Peyer's patch (tissue), 4 donors: ENCODE measurements at places on chromosomes 3 and 15. TPM values are rescaled to one million over a fixed set of nuclear protein-coding genes. Genes with fewer than 3 reads are reported as not detected.

The C15orf61 gene
- total RNA-seq = 2.5 TPM

The CYP1A1 gene
- total RNA-seq = 0.70 TPM

The SLC28A1 gene
- total RNA-seq = 111 TPM

The CASR gene
- 0.28 TPM for total RNA-seq

The NMB gene
- not detected for total RNA-seq

The WHAMM gene
- total RNA-seq = 16.0 TPM

The ADAMTSL3 gene
- total RNA-seq = 9.1 TPM

GRCh38 chr3:69137005-69137404 lies 14.6 kb upstream of the LMOD3 start:
- no peaks in the 10 kb centered on the region for H3K36me3 ChIP-seq
- no peak for DNase-seq
- no peaks in the 10 kb centered on the region for H3K4me1 ChIP-seq
- H3K27me3 ChIP-seq = no peaks in the 10 kb centered on the region
- no peak overlapping the region for H3K27ac ChIP-seq
- no peak overlapping the region for H3K4me3 ChIP-seq

DNA sequence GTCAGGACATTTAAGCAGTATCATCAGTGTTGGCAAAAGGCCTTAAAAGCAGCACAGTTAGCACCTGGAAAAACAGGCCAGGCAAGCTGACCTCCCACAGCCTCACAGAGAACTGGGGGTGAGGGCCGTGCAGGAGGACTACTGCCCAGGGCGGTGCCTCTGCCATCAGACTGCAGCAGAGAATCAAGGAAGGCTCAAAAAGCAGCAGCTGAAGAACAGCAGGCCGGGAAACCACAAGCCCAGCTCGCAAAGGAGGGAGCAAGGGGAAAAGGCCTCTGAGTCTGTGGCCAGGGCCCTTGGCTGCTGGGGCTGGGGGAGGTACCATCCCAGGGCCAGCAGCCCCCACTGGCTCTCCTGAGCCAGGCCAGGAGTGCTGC lies 84.2 kb downstream of the SEC22A start:
- H3K36me3 ChIP-seq = no peaks in the 10 kb centered on the region
- H3K4me3 ChIP-seq = no peak overlapping the region
- DNase-seq = no peak
- no peak overlapping the region for H3K27ac ChIP-seq
- no peaks in the 10 kb centered on the region for H3K27me3 ChIP-seq

GRCh38 chr3:141116721-141117120 lies 65.6 kb downstream of the SPSB4 start:
- H3K27ac ChIP-seq = no peak overlapping the region
- no peak for DNase-seq
- no peaks in the 10 kb centered on the region for H3K36me3 ChIP-seq
- no peaks in the 10 kb centered on the region for H3K4me1 ChIP-seq
- no peak overlapping the region for H3K4me3 ChIP-seq

DNA sequence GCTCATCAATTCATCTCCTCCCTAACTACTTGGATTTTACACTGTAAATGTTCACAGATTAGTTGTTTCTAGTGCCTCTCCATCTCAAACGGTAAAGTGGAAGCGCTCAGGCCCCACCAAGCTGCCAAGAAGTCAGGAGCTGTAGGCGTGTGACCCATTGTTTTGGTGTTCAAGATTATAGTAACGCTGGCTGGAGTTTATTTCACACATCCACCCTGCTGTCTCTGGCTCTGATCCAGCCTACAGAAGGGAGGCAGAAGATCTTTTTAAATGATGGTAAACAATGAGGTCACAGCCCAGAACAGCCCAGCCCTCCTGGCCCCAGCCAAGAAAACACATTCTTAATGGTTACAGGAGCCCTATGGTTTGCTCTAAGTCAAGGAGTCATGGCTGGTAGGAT lies 25.7 kb upstream of the GALNT15 start:
- DNase-seq = peak; percentile 22
- no peaks in the 10 kb centered on the region for H3K4me1 ChIP-seq
- H3K27ac ChIP-seq = peak overlapping the region; percentile 25
- H3K27me3 ChIP-seq = no peaks in the 10 kb centered on the region
- H3K36me3 ChIP-seq = no peaks in the 10 kb centered on the region

DNA sequence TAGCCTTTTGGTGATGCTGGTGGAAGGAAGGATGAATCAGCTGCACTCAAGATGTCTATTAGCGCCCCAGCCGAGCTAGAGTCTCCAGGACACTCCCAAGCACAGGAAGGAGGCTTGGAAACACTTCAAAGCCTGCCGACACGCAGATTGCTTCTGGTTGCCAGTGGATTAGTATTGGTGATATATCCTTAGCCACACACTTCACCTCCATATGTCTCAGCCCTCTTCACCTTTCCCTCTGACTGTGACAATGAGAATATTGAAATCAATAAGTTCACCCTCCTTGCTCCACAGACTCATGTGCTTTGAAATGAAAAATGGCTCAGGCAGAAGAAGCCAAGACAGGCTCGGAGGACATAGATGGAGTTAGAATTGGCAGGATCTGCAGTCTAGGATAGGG lies 102.9 kb upstream of the LRRN1 start:
- H3K27ac ChIP-seq = no peak overlapping the region
- H3K4me1 ChIP-seq = no peaks in the 10 kb centered on the region
- H3K27me3 ChIP-seq = no peaks in the 10 kb centered on the region
- no peak for DNase-seq
- H3K4me3 ChIP-seq = no peak overlapping the region

DNA sequence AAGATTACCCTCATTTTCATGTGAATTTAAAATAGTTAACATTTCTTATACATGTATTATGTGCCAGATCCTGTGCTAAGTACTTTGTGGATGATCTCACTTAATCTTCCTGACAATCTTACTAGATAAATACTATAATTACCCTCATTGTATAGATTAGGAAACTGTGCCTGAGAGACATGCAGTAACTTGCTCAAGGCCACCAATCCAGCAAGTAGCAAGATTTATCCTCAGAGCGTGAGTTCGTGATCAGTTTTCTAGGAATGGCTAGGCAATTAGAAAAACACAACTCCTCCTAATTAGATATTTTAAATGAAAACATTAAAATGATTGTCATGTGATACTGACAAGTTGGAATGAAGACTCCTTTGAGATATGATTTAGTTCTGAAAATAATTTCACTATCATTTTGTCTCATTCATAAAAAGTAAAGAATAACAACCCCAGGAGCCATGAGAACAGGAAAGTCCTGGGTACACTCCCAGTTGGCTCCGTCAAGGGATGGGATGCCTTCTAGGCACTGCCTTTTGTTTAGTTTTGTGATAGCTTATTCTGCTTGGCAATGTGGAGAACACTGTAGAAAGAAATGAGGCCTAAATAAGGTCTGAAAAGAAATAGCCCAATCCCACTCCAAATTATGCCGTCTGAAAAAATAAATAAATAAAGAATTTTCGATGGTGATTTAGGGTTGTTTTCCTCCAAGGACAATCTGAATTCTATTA lies 61.3 kb downstream of the FBN1 start:
- H3K27ac ChIP-seq = no peak overlapping the region
- H3K4me1 ChIP-seq = no peaks in the 10 kb centered on the region
- DNase-seq = no peak

- no peaks in the 10 kb centered on the region for H3K36me3 ChIP-seq
- no peak for DNase-seq
- H3K4me3 ChIP-seq = no peak overlapping the region
- no peak overlapping the region for H3K27ac ChIP-seq
These were observed 56.4 kb downstream of the SPTSSB start for GRCh38 chr3:161314836-161315395.

DNA sequence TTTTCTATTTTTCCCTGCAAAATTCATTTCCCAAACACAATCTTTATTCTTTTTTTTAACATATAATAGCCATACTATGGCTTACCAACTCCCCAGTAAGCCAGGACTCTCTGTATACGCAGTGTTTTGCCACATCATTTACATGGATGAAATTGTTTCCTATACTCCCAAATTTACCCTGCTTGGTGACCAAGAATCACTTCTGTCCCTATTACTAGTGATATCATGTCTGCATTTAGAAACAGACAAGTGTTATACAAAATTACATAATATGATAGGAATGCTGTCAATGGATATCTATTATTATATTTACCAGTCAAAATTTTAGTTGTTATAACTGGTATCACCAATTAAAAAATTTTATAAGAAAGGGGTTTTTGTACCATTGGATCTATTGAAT lies 77.8 kb downstream of the LIPC start:
- no peak for DNase-seq
- no peaks in the 10 kb centered on the region for H3K36me3 ChIP-seq
- H3K4me3 ChIP-seq = no peak overlapping the region
- no peak overlapping the region for H3K27ac ChIP-seq

DNA sequence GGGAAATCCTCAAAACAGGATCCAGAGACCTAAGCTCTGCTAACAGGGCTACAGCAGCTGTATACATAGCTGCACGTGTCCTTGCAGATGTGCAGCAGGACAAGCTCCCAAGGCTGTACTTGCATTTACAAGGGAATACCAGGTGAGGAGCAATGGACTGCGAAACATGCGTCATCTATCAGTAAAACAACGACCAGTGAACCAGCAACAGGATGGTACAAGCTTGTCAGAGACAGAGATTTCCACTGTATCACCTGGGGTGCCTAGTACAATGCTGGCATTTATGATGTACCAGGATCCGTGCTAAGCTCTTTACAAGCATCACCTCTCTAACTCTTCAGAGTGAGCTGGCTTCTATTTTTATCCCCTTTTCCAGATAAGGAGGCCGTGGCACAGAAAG lies 227.3 kb downstream of the FOXP1 start:
- no peaks in the 10 kb centered on the region for H3K36me3 ChIP-seq
- no peaks in the 10 kb centered on the region for H3K27me3 ChIP-seq
- no peak overlapping the region for H3K27ac ChIP-seq

- DNase-seq = no peak
- peaks cover 4% of the 10 kb centered on the region for H3K4me1 ChIP-seq
- H3K27me3 ChIP-seq = no peaks in the 10 kb centered on the region
These were observed 15.8 kb upstream of the ARHGEF26 start for GRCh38 chr3:154105218-154105975.

- H3K4me1 ChIP-seq = no peaks in the 10 kb centered on the region
- no peak for DNase-seq
- no peak overlapping the region for H3K27ac ChIP-seq
- H3K27me3 ChIP-seq = no peaks in the 10 kb centered on the region
- no peak overlapping the region for H3K4me3 ChIP-seq
These were observed 37.9 kb upstream of the MINAR1 start for GRCh38 chr15:79394231-79394630.

DNA sequence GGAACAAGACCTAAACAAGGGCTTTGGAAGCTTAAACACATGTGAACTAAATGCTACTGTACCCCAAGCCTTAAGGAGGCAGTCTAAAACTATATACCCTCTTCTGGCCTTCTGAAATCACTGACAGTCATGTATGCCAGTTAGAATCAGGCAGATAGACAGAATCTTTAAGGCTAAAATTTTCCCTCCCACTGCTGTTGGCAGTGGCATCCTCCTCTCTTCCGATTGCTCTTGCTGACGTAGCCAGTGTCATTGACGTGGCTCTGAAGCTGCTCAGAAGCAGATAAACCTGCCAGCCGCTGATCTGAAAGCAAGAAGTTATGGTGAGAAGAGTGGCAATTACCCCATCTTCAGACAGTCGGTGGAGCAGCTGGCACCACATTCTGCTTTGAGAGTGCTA lies 3.3 kb downstream of the RYR3 start:
- no peak for DNase-seq
- no peak overlapping the region for H3K4me3 ChIP-seq
- no peaks in the 10 kb centered on the region for H3K36me3 ChIP-seq
- H3K27ac ChIP-seq = no peak overlapping the region
- H3K4me1 ChIP-seq = no peaks in the 10 kb centered on the region

DNA sequence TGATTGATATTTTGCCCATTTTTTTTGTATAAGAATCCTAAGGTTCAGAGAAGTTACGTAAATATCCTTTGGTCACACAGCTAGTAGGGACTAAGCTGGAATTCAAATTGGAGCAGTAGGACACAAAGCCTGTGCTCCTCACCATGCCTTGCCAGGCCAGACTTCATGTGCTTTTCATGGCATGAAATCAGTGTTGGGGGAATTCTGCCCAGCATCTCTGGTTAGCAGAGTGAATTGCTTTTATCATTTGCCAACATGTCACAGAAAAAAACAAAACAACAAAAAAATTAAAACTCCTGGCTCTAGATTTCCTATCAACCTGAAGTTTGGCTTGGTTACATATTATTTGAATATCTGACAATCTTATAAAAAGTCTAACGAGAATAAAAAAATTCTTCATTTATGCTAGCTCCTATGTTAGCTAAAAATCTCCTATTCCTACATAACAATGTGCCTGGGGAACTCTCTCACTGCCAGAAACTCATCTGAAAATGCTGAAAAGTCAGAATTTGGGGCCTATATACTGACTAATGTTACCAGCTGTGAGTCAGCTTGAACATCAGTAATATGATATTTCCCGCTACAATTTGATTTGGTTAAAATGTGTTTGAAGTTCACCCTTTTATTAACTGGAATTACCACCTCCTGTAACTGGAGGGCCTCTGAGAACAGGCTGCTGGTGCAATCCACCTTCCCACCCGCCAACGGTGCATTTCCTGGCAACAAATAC lies 141.7 kb downstream of the TIGIT start:
- no peaks in the 10 kb centered on the region for H3K27me3 ChIP-seq
- no peaks in the 10 kb centered on the region for H3K36me3 ChIP-seq
- no peak overlapping the region for H3K27ac ChIP-seq
- DNase-seq = no peak

- H3K27me3 ChIP-seq = no peaks in the 10 kb centered on the region
- DNase-seq = no peak
- H3K4me1 ChIP-seq = no peaks in the 10 kb centered on the region
- H3K27ac ChIP-seq = no peak overlapping the region
- H3K4me3 ChIP-seq = no peak overlapping the region
These were observed 29.5 kb downstream of the GALNT15 start for GRCh38 chr3:16203671-16204629.

- H3K4me3 ChIP-seq = no peak overlapping the region
- no peak overlapping the region for H3K27ac ChIP-seq
- no peaks in the 10 kb centered on the region for H3K4me1 ChIP-seq
- DNase-seq = no peak
- H3K27me3 ChIP-seq = no peaks in the 10 kb centered on the region
These were observed 40.0 kb upstream of the TRH start for GRCh38 chr3:129934234-129935123.
